Cortex of kidney (tissue), 1 donor: ENCODE measurements at places on chromosomes 1 and 21.

DNA sequence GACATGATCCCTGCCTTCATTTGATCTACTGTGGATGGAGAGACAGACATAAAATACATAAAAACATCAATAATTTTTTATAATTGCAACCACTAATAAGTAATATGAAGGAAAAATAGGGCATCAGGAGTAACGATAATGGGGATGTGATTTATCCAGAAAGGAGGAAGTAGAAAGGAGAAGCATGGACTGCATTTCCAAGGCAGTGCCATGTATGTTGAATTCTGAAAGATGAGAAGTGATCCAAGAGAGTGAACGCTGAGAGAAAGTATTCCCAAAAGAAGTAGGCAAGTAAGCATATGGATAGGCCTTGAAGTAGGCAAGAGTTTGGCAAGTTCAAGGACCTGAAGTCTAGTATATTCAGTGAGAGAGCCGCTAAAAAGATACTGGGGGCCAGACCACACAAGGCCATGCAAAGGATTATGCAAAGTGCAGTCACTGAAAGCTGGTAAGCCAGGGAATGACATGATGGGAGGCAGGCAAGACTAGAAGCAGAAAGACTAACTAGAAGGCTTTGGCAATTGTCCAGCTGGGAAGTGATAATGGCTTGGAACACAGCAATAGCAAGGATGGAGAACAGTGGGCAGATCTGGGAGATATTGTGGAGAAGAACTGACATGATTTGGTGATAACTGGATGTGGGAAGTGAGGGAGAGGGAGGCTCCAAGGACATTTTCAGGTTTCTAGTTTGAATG, 85.9 kb downstream of the TM2D1 start:
- no peak for DNase-seq

- no peak for DNase-seq
Measured at GRCh38 chr1:183905508-183906113, 100.7 kb downstream of the RGL1 start.

GRCh38 chr1:95246511-95246910, 12.5 kb downstream of the RWDD3 start:
- no peak for DNase-seq

DNA sequence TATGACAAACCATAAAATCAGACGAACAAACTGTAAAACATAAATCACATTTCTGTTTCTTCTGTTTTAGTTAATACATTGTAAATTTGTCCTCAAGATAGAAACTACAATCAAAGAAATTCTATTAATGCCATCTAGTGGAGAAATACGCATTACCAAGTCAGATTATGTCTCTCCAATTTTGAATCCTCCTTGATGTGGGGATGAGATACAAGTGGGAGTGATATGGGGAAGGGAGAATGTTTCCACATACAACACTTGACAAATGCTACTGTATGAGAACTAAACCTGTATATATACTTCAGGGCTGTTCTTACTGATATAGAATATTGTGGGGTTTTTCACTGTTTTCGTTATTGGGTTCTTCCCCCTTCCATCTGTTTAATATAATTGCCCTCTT, 2.6 kb downstream of the HFM1 start:
- no peak for DNase-seq

GRCh38 chr1:15680131-15680530, 4.0 kb upstream of the PLEKHM2 start:
- DNase-seq: no peak

DNA sequence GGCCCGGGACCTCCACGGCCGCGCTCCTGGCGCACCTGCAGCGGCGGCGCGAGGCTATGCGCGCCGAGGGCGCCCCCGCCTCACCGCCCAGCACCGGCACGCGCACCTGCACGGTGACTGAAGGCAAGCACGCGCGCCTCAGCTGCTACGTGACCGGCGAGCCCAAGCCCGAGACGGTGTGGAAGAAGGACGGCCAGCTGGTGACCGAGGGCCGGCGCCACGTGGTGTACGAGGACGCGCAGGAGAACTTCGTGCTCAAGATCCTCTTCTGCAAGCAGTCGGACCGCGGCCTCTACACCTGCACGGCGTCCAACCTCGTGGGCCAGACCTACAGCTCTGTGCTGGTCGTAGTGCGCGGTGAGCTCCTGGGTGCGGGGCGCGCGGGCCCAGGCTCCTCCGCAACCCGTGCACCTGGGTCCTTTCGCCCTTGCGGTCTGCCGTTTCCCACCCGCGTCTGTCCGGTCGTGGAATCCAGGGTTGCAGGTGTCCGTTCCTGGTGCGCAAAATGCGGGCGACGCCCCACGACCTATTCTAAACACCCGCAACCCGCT, 4.6 kb downstream of the OBSCN start:
- no peak for DNase-seq

GRCh38 chr1:111422546-111423391, 4.8 kb downstream of the OVGP1 start:
- no peak for DNase-seq

DNA sequence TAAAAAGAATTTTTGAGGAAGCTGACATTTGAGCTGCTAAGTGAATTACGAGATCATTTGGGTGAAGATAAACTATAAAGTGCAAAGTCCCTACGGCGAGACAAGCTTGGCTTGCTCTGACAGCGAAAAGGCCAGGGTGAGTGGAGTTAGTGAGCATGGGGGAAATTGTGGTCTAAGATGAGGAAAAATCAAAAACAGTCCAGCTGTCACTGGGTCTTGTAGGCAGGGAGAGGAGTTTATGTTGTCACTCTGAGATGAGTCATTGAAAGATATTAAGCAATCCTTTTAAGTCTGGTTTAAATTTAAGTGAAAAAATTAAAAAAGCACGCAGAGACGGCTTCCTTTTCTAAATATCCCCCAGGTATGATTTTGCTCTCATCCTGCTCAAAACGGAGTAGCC, 601.9 kb downstream of the MRPL39 start:
- no peak for DNase-seq

DNA sequence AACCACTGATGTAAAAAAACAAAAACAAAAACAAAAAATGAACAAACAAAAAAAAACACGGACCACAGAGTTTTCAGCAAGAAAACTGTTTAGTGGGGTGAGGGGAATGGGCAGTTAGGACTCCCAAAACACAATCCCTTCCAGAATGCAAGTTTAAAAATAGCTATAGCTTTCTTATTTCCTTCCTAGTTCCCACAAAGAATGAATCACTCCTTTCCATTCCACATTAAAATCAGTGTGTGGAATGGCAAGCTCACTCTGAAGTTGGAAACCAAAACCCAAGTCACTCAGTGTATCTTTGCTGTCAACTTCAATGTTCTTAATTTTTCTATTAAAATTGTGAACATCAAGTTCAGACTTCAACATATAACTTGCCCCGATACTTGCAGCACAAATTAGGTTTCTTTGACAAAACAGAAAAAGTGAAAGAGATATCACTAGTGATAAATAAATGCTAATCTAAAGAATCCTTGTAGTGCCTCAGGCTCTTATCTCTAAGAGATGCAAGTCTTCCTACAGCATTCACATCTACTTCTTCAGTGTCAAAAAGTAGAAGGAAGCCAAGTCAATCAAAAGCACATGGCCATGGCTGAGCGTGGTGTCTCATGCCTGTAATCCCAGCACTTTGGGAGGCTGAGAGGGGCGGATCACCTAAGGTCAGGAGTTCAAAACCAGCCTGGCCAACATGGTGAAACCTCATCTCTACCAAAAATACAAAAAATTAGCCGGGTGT, 45.5 kb downstream of the TOR3A start:
- no peak for DNase-seq

DNA sequence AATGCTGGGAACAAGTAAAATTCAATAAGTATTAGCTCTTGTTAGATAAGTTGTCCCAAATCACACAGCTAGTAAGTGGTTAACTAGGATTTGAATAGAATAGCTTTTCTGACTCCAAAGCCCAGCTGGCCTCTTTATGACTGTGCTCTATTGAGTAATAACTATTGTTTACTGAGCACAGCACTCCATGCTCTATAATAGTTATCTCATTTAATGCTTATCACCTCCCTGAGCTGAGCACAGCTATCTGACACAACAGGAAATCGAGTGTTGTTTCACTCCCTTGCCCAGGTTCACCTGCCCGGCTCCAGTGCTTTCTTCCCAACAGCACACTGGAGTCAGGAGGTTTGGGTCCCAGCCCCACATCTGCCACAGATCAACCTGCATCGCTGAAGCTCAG, 38.8 kb upstream of the STMN1 start:
- no peak for DNase-seq

GRCh38 chr1:198764748-198765147, 125.9 kb downstream of the PTPRC start:
- DNase-seq: no peak
